ENCODE measurements at places on chromosomes 6 and 20.
A peak's percentile ranks its signal among the peaks of the same experiment; 100 is the strongest.

DNA sequence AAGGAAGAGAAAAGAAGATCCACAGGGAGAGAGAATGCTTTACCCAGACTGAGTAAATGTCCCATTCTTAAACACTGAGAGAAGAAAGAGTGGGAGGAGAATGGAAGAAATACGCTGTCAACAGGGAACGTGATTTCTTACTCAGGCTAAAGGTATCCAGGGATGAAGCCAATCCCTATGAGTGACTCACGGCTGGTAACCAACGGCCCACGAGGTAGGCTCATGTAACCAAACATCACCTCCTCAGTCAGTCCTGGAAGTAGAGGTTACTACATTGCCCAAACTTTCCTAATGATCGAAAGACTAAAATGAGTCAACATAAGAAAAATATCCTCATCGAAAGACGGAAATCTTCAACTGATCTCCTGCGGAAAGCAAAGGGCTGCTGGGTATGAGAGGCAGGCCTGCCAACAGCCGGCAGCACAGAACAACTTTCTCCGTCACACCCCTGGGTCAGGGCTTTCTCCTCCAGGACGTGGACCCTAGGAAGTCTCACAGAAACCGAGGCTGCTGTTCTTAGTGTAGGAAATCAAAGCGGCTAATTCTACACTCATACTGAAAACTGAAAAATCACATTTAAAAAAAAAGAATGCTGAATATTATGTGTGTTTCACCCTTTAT, 292.6 kb downstream of the GMDS start:
- DNase-seq = no peak

DNA sequence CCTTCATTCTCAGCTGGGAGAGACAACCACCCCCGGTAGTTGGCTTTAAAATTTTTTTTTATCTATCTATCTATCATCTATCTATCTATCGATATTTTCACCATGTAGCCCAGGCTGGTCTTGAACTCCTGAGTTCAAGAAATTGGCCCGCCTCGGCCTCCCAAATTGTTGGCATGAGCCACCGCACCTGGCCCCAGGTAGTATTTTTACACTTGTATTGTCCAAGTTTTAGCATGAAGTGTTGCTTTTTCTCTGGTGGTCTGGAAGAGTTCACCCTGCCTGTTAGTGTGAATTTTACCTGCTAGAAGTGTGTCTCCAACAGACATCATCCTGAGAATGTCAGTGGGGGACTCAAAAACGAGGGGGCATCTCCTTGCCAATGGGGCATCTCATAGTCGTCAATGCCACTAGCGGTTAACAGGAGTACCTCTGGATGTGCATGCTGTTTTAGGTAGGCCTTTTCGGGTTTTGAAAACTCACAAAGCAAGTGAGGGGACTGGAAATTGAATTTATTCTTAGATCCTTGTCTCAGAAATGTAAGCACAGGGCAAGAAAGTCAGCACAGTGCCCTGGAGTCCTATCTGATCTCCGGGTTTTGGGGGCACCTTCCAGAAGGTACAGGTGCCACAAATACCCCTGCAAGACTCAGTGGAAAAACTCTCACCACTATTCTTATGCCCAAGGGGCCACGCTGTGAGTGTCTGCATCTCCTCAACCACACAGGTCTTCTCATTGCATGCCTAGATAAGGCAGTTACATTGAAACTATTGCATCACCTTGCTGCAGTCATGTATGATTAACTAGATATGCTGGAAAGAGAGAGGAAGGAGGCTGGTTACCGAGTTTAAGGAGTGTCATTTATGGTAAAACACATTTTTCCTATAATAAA, 37.1 kb downstream of the TNFAIP3 start:
- peak; percentile 45 for DNase-seq

DNA sequence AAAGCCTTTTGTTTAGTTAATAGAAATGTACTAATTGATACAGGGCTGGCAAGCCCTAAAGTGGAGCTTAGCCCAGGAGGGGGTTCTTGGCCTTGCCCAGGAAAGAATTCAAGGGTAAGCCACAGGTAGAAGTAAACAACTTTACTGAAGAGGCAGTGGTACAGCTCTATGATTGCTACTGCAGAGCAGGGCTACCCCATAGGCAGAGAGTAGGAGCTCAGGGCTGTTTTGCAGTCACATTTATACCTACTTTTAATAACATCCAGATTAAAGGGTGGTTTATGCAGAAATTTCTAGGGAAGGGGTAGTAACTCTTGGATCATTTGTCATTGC, 680.4 kb upstream of the GJE1 start:
- DNase-seq = no peak

DNA sequence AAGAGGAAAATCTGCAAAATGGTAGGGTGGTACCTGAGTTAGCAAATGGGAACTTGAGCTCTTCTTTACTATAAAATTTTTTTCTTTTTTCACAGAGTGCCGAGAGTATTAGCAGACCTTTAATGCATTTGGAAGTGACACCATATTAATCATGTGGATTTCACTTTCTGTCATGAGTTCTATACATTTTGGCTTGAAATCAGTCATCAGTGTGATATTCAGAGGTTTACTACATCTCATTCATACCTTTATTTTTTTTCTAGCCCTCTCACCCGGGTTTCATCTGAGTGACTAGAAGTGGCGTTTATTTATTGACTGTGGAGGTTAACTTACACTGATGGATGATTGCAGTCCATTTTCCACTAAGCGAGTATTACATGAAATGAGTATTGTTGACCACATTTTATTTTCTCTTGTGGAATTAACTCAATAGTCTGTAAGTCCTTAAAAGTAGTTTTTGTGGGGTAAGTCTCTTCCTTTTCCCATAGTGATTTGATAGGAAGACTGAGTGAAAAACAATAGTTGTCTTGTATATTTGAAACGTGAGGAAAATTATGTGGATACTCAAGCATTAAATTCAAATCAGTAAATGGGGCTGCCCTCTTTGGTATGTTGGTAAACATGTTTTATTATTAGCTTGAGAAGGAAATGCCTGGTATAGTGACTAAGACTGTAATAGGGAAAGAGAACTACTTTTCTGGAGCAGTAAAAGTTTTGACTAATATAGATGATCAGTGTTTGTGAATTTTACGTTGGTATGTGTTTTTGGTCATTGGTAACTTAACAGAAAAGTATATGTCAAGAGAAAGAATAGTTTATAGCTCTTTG, 55.5 kb downstream of the JARID2 start:
- DNase-seq = no peak

GRCh38 chr6:25107218-25107617, 171.5 kb upstream of the RIPOR2 start:
- no peak for DNase-seq

DNA sequence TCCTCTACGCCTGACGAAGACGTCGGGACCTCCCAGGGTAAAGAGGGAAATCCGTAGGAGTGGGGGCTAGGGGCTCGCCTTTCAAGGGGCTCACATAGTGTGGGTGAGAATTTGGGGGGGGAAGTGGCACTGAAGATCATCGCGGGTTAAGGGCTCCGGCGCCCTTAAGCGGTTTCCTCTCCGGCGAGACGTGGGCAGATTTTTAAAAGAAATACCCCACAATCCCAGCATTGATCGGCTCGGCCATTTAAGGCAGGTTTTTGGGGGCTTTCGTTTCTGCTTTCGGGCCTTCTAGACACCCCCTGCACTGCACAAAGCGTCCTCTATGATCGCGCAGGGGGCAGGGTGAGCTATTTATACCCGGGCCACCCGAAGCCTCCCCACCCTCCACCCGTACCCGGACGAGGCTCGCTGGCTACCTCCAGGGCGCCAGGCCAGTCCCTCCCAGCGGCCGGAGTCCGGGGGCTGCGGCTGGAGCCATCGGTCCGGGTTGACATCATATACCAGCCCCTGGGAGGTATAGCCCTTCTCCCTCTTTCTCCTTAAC, 1.2 kb downstream of the NKX2-2 start:
- no peak for DNase-seq

All from stimulated activated CD4-positive, alpha-beta T cell treated with anti-CD3 and anti-CD28 coated beads, Interleukin-15, amount 100 ng/mL, for 48 hours (primary cell).